ENCODE measurements at places on chromosomes 13 and 19. TPM values are rescaled to one million over a fixed set of nuclear protein-coding genes. Genes with fewer than 3 reads are reported as not detected.

CPAMD8 gene
- 0.27 TPM for total RNA-seq

LHB gene
- not detected for total RNA-seq

ZNF132 gene
- total RNA-seq, result 3.2 TPM

FFAR3 gene
- 0.92 TPM for total RNA-seq

CYP2A7 gene
- total RNA-seq, result not detected

OVOL3 gene
- total RNA-seq, result not detected

DNA sequence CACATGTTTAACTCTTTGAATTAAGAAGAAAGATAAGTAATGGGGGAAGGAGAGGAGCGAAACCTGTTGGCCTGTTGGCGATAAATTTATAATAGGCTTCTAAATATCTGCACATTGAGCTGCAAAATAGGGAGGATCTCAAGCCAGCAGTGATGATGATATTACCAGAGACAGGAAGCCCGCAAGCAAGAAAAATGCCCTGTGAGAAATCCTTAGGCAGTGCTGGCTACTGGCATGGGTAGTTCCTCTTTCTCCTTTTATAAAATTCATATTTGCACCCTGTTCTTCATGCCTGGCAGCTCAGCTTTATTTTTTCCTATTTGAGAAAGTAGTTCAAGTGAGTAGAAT, 858 bp upstream of the USP12 start:
- no peak for DNase-seq

DNA sequence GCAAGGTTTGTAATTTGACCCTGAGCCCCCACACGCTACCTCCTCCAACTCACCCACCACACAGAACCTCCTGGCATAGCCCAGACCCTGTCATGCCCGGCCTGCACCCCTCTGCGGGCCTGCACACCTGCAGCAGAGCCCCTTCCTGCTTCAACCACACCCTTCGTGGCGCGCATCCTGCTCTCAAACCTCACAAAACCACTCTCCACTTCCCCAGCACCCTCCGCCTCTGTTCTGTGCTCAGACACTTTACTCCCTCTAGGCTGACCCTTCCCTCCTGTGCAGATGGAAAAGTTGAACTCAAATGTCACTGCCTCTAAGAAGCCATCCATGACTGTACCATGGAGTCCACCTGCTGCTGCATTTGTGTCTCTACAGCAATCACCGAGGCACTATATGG, 28.5 kb downstream of the FAAP24 start:
- DNase-seq, result peak; percentile 11

- DNase-seq, result no peak
Measured at GRCh38 chr13:79724348-79725103, 243.6 kb downstream of the NDFIP2 start.

GRCh38 chr13:114058051-114058867, 74.2 kb downstream of the RASA3 start:
- DNase-seq, result no peak

DNA sequence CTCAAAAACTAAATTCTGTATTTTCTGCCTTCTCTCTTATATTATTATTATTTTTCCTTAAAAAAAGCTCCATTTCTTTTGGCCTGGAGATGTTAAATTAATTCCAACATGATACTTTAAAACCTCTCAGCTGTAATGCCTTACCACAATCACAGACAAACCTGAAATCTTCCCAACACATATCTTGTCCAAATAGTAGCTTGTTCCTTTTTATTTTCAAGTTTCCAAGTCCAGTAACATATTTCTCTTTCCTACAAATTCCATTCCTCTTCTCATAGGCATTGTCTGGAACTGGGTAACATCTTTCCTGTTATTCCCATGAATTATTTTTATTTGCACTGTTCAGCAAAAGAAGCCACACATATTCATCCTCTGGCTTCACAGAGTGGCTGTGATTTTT, 137.0 kb downstream of the SLITRK6 start:
- no peak for DNase-seq

GRCh38 chr19:32450217-32450616, 44.6 kb downstream of the DPY19L3 start:
- DNase-seq, result no peak

- DNase-seq, result no peak
Measured at GRCh38 chr19:47021536-47022139, 2.0 kb downstream of the NPAS1 start.

DNA sequence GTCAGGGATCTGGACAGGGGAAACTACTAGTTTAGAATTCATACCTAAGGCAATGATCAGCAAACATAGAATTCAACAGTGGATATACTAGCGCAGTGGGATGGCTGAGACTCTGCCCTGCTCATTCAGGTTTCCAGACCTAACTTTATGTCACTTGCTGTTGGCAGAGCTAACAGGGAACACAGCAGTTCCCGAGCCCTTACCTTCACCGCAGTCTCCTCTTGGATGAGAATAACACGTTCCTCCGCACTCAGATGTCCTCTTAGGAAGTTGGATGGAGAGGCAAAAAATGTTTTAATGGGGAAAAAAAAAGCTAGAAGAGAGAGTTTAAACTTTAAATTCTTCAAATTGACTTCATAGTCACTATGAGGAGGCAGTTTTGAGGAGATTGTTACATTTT, 159.7 kb upstream of the FREM2 start:
- DNase-seq, result no peak

DNA sequence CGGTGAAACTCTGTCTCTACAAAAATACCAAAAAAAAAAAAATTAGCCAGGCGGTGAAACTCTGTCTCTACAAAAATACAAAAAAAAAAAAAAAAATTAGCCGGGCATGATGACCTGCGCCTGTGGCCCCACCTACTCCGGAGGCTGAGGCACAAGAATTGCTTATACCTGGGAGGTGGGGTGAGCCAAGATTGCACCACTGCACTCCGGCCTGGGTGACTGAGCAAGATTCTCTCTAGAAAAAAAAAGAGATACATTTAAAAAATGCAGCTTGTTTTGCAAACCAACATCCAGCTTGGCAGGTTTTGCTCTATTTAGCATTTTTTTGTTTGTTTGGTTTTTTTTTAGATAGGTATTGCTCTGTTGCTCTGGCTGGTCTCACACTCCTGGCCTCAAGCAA, 6.7 kb upstream of the PGPEP1 start:
- no peak for DNase-seq

GRCh38 chr13:110885516-110885915, 29.4 kb downstream of the ANKRD10 start:
- DNase-seq, result no peak

DNA sequence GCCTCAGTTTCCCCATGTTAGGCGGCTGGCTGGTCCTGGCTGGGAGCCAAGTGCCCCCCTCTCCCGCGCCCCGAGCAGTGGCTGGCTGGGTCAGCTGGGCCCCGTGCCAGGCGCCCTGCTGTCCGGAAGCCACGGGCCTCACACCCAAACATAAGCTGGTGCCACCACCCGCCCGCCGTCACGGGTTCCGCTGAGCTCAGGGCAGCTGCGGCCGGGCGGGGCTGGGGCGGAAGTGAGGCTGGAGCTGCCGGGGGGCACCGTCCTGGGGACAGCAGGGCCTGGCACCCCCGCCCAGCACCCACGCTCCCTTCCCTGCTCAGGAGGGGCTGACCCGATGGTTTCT, 19.3 kb downstream of the HCN2 start:
- no peak for DNase-seq

DNA sequence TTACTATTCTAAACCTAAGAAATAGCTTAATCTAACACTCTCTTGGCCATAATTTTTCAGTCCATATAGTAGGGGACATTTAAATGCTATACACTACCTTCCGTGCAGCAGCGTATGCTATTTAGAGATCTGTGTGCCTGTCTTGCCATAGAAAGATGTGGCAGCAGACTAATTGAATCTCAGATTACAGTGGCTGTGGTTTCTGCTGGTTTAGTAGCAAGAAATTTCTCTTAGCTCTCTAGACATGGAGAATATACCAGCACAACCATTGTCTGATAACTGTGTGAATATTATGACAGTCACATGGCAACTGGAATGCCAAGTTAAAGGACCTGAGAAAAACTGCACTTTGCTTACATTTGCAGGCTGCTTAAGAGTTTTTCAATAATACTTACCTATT, 672.4 kb upstream of the MIR17HG start:
- no peak for DNase-seq

DNA sequence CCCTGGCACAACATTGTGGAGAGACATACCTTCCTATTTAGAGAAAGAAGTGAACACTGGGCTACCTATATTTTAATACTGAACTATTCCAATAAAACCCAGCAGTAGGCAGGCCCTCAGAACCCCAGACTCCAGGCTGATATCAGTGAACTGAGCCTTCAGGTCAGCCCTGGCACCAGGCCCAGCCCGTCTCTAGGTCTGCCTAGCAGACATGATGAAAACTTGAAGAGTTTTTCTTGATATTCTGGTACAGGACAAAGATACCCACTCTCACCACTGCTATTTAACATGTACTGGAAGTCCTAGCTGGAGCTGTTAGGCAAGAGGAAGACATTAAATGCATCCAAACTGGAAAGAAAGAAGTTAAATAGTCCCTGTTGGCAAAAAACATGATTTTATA, 396.6 kb upstream of the SPRY2 start:
- DNase-seq, result no peak

GRCh38 chr13:51697855-51698254, 106.1 kb downstream of the DHRS12 start:
- DNase-seq, result no peak

DNA sequence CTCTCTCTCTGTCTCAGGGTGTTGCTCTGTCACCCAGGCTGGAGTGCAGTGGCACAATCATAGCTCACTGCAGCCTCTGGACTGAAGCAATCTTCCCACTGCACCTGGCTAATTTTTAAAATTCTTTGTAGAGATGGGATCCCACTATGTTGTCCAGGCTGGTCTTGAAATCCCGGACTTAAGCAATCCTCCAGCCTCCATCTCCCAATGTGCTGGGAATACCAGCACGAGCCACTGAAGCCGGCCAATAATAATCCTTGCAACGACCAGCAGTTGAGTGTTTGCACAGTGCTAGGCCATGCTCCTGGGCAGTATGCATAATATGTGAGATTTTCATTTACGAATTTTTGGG, 640 bp upstream of the EPOR start:
- no peak for DNase-seq

GRCh38 chr13:91134803-91135184, 212.7 kb upstream of the MIR17HG start:
- DNase-seq, result no peak

GRCh38 chr13:43551897-43552456, 234.8 kb downstream of the ENOX1 start:
- no peak for DNase-seq

- DNase-seq, result no peak
Measured at GRCh38 chr13:106472621-106473020, 62.8 kb downstream of the EFNB2 start.

DNA sequence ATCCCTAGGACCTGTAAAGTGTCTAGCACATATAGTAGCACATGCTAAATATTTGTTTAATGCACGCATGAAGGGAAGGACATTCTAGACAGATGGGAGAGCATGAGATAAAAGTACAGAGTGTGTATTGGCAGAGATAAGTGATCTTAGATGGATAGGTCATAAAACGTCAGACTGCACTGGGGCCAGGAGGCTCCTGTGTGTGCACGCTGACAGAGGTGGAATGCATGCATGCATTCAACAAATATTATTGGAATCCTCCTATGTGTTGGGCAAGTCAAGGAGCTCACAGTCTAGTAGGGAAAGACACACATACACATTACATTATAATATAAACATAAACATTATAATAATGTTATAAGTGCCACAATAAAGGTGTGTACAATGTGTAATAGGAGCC, 73.3 kb downstream of the FGF9 start:
- no peak for DNase-seq

All from activated T-helper 2 cell treated with anti-CD3 and anti-CD28 coated beads, Interferon-gamma antibody, Interleukin-2, Interleukin-4, amounts not matched to agents 10 μg/mL and 5 μg/mL and 100 μg/mL, durations not matched to agents 14 hours and 24 hours and 36 hours (primary cell).